ENCODE measurements at places on chromosomes 2 and 18.

DNA sequence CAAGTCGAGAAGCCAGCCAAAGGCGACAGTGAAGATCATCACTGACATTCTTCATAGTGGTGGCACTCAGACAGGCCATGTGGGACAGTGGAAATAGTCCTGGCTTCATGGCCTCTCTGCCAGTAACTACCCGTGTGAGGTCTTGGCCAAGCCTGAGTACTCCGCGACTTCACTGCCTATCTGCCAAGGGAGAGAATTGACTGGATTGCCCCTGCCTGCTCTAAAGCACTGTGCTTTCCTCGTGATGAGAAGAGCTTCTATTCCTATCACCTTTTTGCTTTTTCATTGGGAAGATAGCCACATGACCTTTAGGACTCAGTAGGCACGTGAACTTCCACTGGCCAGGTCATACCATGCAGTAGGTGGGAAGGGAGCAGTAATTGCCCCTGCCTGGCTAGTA lies 239.3 kb downstream of the HAUS1 start:
- DNase-seq, result no peak

- no peak for DNase-seq
Observed at GRCh38 chr2:150769421-150769820, 282.0 kb upstream of the RND3 start.

GRCh38 chr18:69998523-69998987 lies 50.9 kb upstream of the CD226 start:
- DNase-seq, result no peak

DNA sequence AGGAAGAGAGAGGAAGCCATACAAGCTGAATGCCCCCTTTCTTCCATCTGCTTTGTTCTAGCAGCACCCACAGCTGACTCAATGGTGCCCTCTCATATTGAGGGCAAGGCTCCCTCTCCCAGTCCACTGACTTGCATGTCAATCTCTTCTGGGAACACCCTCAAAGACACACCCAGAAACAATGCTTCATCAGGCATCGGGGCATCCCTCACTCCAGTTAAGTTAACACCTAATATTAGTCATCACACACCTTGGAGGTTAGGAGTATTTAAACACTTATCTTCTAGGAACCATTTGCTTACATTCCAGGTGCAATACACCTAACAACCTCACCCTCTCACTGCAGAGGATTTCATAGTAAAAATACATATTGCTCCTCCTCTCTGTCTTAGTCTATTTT lies 993.5 kb upstream of the DDX18 start:
- DNase-seq, result no peak

DNA sequence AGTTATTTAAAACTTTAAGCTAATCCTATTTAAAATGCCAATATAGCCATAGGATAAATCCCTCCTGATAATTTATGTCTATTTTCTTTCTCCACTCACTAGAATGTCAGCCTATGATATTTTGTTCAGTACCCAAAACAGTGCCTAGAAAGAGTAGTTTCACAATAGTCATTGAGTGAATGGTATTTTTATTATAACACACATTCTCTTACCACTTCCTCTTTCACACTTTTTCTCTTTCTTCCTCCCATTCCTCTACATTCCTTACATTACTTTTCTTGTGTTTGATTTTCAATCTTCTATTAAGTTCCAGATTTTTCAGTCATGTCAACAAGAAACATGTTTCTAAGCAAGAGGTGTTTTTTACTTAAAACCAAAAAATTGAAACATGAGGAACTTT lies 327.6 kb upstream of the UBE2E3 start:
- no peak for DNase-seq

DNA sequence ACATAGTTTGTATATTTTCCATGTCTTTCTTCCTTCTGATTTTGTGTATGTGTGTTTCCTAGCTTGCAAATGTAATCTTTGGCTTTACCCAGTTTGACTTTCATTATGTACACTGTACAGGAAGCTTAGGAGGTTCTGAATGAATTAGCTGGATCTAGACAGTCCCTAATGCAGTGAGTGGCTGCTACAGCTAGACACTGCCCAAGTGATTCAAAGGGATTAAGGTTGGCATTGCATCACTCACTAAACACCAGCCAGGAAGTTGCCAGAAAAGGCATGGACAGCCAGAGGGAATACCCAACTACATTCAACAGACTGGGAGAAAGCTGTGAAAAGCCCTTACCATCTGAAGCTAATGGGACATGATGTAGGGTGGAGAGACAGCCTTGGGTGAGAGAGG lies 316.0 kb upstream of the MEX3C start:
- no peak for DNase-seq

DNA sequence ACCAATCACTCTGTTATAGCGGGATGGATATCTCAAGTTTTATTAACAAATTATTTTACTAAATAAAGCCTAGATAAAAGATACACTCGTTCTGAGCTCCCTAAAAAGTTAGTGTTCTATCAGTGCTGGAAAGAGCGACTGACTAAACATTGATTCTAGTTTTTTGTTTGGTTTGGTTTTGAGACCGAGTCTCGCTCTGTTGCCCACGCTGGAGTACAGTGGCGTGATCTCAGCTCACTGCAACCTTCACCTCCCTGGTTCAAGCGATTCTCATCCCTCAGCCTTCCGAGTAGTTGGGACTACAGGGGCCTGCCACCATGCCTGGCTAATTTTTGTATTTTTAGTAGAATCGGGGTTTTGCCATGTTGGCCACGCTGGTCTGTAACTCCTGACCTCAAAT lies 73.8 kb upstream of the CDCA7 start:
- DNase-seq, result no peak

DNA sequence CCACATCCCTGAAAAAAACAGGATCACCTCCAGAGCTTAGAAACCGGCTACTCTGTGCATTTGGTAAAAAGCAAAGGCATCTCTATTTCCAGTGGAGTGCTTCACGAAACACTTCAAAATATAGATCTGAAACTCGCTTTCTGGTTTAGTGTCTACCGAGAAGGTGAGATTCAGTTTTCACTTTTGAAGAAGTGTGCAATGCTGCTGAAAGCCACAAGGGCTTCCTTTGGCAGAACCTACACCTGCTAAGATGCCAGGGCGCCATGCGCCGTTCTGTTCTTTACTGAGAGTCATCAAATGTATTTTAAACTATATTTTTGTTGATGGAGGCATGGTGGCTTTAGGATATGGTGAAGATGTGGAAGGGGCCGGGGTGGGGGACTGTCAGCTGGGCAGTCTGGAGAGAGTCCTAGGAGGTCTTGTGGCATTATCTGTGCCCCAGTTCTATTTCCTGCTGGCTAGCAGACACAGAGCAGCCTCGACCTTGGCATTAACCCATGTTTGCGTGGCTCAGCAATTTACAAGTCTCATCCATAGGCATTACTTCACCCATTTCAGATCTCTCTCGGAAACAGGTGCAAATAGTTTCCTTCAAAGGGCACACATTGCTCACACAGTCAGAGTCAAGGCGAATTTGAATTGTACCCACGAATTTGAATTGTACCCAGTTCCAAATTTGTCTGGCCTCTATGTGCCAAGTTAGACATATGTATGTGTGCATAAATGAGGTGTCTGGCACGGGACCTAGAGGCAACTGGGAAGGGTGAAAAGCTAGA lies 46.7 kb upstream of the KCNF1 start:
- DNase-seq, result no peak

- no peak for DNase-seq
Observed at GRCh38 chr18:46362533-46362932, 258.3 kb downstream of the HAUS1 start.

- no peak for DNase-seq
Observed at GRCh38 chr18:10258836-10259474, 195.5 kb upstream of the APCDD1 start.

DNA sequence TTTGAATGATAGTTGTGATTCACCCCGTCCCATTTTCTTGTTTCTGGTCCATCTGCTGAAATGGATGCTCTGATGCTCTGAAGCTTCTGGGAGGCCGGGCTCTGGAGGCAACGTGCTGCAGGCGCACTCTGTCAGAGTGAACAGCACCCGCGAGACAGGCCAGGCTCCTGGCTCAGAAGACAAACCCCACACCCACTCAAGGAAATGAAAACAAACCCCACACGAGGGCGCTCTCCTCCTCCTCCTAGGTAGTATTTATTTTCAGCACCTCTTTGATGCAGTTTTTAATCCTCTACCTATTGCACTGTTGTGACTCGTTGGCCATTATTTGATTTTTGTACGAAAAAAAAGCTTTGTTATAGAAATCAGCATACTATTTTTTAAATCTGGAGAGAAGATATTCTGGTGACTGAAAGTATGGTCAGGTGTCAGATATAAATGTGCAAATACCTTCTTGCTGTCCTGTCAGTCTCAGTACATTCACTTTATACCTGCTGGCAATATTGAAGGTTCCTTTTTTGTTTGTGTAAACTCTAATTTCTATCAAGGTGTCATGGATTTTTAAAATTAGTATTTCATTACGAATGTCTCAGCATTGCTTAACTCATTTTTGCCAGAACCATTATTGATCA lies 10.3 kb upstream of the CHST10 start:
- peak; percentile 42 for DNase-seq

- DNase-seq, result no peak
Observed at GRCh38 chr2:112195167-112195766, 57.1 kb downstream of the FBLN7 start.

GRCh38 chr18:76622651-76623050 lies 127.6 kb upstream of the ZNF516 start:
- no peak for DNase-seq

GRCh38 chr2:8543060-8543382 lies 138.8 kb upstream of the ID2 start:
- DNase-seq, result no peak

DNA sequence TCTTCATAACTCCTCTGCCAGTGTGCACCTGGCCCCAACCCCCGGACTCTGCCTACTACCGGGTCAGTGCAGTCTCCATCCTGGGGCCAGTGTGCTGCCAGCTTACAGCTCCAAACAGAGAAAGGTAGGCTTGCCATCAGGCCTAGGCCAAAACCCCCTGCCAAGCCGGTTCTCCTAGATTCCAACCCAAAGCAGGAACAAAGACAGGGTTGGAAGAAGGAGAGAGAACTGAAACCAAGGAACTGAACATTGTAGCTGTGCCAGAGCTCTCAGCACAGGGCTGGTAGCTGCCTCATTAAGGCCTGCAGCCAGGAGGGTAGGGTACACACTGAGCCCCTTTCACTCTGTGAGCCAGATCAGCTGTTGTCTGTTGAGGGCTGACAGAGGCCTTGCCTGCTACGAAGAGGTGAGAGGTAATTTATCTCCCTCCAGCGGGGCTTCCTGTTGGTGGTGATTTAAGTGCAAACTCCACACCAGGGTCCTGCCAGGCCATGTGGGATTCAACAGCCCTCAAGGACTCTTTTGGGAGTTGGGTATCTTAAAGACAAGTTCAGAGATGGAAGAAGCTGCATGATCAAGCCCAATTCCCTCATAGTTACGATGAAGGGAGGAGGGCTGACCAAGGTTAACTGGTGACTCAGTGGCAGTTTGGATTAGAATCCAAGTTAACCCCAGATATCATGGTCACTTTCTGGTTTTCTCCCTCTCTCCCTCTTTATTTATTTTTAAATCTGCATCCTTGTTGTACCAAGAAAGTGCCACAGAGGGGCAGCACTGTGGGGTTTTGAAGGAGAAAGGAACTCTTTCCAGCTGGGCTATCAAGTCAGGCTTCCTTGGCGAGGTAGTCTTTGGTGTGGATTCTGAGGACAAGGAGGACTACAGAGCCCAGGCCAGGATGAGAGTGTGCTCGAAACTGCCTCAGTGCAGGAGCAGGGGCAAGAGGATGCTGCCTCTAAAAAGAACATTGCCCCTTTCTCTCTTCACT lies 48.1 kb downstream of the CYRIA start:
- no peak for DNase-seq

DNA sequence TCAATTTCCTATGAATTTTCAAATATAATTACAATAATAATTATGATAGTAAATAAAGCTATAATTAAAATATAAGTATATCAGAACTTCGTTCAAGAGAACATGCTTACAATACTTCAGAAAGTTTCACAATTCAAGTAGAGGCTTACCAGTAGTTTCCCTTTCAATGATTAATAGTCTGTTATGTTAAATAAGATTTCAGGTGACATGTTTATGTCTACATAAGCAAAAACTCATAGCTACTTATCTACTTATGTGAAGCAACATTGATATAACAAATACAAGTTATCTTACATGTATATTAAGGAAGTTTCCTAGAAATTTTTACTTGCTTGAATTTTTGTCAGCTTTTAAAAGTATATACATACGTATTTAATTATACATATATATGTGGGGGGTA lies 4.5 kb upstream of the COL3A1 start:
- DNase-seq, result no peak

DNA sequence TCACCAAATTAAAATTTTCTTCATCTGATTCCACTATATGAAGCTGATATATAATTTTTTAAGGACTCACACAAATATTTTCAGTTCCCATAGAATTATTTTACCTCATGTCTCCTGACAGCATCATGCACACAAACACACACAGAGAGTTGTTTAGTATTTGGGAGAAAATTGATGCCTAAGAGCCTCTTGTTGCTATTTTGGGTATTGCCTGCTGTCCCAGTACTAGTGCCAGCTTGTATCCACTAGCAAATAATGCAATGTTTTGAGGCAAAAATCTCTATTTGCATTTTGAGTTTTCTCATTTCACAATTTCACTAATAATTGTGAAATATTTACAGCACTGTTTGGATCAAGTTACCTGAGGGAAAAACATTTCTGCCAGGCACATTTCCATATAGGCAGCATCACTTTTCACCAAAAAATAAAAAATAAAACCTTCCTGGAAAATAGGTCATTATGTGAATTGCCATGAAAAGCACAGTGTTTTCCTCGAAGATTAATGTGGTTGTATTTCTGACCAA lies 328.2 kb downstream of the KCNJ3 start:
- no peak for DNase-seq

GRCh38 chr2:84805250-84805958 lies 75.5 kb downstream of the TRABD2A start:
- DNase-seq, result no peak

- no peak for DNase-seq
Observed at GRCh38 chr2:8389431-8390108, 292.3 kb upstream of the ID2 start.

- DNase-seq, result no peak
Observed at GRCh38 chr18:48313792-48314191, 95.4 kb downstream of the ZBTB7C start.

DNA sequence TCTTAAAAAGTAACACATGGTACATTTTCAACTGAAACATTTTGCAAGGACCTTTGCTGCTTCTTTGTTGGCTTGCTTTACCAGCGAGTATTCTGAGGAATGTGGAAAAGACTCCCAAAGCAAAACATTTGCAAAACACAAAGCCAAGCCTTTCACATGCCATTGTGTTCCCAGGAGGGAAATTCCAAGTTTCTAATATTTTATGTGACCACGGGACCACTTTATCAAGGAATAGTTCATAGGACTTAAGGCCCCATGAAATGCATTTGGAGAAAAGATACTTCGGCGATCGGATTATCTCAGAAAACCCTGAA lies 26.2 kb downstream of the CYP27C1 start:
- DNase-seq, result no peak

GRCh38 chr2:156765450-156765849 lies 329.3 kb downstream of the GPD2 start:
- DNase-seq, result no peak

- DNase-seq, result no peak
Observed at GRCh38 chr2:32910883-32911598, 35.7 kb upstream of the LTBP1 start.

DNA sequence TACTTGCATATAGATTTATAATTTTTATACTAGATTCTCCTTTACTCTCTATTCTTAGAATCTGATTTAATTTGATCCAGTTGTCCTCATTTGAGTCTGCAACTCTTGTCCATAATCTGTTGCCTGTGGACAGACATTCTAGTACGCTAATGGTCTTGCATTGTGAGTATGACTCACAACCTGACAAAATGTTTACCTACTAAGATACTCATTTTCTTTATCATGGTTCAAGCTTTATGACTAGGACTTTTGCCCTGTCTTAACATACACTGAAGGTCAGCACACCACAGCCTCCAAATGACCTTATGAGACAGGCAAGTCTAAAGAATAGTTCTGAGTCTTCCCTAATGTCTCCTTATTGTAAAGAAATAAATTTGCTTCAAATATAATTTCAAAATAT lies 142.3 kb upstream of the CDH7 start:
- no peak for DNase-seq
